KG1 (cell line): ENCODE measurements at places on chromosomes 1 and 21.
A peak's percentile ranks its signal among the peaks of the same experiment; 100 is the strongest.

- no peak for DNase-seq
Measured at GRCh38 chr1:44720281-44720680, 10.7 kb downstream of the RNU5D-1 start.

DNA sequence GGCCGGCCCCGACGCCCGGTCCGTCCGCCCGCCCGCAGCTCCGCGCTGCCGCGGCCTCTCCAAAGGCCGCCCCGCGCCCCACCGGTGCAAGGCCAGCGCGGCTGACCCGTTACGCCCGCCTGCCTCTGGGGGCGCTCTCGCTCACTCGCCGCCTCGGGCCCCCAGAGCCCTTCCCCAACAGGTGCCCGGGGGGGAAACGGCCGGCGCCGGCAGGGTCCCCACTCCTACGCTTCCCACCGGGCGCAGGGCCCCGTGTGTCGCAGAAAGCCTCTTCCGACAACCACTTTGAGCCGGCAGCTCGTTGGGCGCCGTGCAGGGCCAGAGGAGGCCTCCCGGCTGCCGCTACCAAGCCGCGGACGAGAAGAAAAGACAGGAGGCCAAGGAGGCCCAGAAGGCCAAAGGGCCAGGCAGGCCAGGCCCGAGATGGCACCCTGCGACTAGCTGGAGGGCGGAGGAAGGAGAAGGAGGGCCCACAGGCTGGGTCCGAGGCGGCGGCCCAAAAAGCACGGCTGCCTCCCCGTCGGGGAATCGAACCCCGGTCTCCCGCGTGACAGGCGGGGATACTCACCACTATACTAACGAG is 64.9 kb upstream of the FCGR2A start:
- no peak for DNase-seq

DNA sequence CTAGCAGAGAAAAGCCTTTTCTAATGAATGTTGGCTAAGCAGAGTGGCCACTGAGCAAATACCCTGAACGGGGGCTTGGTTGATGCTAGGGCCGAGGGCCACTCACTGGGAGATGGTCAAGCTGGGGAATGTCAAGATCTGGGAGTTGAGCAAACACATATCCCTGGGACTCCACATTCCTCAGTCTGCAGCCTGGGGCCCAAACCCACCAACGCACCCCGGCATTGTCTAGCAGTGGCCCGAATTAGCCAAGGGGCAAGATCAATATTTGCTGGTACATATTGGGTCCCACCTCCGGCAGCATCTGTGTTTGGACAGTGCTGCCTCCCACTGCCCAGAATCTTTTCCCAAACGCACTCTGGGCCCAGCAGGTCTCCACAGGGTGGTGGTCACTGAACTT is 144.1 kb downstream of the TRABD2B start:
- DNase-seq = no peak

DNA sequence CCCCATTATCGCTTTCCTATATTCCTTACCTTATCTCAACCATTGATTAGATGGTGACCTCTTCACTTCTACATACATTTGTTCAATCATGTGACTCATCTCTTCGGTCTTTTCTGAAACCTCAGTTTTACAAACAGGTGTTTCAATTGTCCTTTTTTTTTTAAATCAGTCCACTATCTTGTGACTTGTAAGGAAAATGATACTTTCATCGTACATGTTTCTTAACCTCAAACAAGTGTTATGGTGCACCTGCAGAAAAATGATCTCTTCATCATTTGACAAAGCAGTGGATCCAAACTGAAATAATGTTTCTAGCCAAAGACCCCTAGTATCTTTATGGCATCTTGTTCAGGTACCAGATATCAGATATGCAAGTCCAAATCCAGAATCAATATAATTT is 1157.2 kb downstream of the MRPL39 start:
- no peak for DNase-seq

GRCh38 chr1:236979149-236979900 is 24.9 kb downstream of the MT1HL1 start:
- DNase-seq = no peak

DNA sequence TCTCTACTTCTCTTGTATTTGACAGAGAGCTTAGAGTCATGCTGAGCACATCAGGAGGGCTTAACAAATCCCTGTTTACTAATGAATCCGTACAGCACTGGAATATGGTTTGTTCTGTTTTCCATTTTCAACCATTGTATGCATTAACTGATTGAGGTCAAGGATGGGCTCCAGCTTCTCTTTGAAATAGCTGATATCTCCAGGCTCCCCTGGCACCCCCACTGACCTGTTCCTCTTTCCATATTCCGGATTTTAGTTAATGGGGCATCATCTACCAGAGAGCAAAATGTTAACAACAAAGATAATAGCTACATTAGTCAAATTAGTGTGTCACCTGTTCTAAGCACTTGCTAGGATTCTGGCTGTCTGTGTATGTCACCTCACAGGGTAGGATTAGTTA is 57.6 kb downstream of the NENF start:
- DNase-seq = no peak

DNA sequence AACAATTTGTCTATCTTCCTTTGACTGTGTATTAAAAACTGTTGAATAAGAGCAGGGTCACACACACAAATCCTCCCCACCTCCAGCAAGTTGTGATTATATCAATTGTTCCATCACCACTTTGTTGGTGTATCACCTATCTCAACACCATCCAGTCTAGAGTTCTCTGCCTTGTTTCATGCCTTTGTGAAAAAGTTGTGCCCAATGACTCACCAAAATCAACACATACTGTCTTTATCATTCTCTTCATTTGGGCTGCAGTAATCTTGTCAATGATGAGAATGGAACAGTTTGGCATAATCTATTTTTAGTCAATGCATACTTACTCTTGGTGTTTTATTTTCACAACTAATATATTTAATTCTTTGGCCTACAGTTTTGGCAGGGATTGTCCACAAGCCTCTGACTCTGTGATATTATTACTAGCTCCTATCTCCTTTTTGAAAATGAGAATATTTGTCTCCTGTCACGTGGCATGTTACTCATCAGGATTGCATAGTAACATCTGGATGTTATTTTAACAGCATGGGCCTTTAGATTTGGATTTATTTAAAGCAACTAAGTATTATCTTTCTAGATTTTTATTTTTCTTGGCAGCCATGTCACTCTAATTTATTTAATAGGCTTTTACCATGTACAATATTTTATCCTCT is 5.1 kb downstream of the C1orf87 start:
- no peak for DNase-seq

GRCh38 chr1:160996178-160996577 is 24.8 kb downstream of the F11R start:
- DNase-seq = no peak

DNA sequence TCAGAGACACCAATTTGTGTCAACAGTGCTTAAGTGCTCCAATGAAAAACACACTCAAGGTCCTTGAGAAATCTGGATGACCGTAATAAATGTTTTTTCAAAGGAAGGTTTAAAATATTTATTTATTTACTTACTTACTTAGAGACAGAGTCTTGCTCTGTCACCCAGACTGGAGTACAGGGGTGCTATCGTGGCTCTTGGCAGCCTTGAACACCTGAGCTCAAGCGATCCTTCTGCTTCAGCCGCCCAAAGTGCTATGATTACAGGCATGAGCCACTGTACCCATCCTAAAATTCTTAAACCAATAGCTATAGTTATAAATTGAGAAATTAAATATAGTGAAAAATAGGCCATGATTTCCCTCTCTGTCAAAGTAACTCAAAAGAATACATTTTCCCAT is 17.3 kb upstream of the ERICH3 start:
- no peak for DNase-seq

DNA sequence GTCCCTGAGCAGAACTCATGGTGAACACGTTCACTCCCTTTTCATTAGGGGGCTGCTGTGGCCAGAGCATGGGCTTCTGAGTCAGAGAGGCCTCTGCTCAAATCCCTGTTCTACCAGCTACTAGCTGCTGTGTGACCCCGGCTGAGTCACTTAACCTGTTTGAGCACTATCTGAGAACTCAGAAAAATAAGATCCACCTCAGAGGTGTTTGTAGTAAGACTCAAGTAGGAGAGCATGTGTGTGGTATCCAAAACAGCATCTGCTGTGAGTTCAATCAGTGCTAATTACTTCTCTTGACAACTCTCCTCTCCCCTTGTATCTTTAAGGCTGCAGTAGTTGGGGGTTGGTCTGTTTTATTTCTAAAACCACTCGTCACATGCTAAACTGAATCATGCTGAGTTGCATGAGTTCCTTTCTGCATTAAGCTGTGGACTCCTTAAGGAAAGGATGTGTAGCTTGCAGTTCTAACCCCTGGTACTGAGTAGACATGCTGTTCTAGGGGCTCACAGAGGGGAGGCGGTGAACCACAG is 39.7 kb upstream of the JUN start:
- DNase-seq = no peak

DNA sequence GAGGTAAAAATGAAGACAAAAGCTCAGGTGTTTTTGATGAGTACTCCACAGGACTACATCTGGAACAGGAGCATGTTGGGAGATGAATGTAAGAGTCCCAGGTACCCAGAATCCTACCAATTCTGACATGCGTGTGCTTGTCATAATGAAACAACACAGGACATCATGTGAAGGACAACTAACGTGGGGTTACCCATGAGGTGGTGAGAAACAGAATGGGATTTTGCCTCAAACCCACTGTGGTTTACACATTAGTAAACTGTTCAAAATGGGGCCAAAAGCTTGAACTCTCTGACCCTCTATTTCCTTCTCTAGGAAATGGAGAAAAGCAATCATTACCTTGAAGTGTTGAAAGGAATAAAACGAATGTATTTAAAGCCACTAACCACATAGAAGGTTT is 266.2 kb downstream of the RGS7 start:
- DNase-seq = no peak

- no peak for DNase-seq
Measured at GRCh38 chr1:6801966-6802365, 16.7 kb downstream of the CAMTA1 start.

- DNase-seq = no peak
Measured at GRCh38 chr1:213291526-213291925, 240.5 kb downstream of the RPS6KC1 start.

DNA sequence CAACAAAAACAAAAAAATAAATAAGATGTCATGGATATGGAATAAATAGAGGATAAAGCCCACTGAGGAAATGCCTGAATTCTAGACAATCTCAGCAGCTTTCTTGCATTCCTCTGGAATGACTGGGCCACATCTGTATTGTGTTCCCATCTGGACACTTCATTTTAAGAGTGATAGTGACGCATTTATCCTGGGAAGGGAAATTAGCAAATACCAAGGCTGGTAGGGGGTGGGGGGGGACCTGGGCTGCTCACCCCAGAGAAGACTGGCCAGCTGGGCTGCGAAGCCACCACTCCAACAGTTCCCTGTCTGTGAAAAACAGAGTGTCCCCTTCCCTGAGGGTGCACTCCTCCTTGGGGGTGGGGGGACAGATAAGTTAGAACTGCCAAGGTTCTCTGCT is 106.3 kb downstream of the HIVEP3 start:
- no peak for DNase-seq

GRCh38 chr1:180530501-180530900 is 28.1 kb upstream of the ACBD6 start:
- no peak for DNase-seq

GRCh38 chr1:83692524-83693381 is 306.2 kb downstream of the TTLL7 start:
- DNase-seq = peak; percentile 14

DNA sequence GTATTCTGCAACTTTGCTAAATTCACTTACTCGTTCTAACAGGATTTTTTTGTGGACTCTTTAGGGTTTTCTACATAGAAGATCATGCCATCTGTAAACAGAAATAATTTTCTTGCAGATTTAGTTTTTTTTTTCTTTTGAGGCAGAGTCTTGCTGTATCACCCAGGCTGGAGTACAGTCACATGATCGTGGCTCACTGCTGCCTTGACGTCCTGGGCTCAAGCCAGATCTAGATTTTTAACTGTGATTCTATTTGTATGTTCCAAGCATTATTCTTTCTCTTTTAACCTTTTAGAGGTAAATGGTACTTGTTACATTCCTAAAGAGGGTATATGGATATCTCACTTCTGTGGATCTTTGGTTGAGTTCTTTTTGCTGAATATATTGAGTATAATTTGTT is 18.6 kb downstream of the FABP3 start:
- DNase-seq = no peak

GRCh38 chr1:1098681-1099421 is 17.0 kb downstream of the C1orf159 start:
- no peak for DNase-seq

DNA sequence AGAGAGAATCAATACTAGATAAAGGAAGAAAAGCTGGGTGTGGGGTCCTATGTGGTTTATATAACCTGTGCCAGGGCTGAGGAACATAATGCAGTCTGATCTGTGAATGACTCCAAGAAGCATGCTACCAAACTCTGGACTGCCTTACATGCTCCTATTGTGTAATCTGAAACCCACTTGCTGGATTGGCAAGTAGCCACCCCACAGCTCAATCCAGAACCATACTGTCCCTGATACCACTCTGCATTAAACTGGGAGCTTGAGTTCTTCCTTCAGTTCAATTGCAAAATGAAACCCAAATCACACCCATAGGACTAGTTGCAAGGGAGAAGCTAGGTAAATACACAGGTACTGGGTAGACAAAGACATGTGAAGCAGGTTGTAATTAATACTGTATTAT is 115.4 kb upstream of the NEGR1 start:
- no peak for DNase-seq

- no peak for DNase-seq
Measured at GRCh38 chr1:40353082-40353481, 20.4 kb upstream of the SMAP2 start.

- no peak for DNase-seq
Measured at GRCh38 chr1:210558302-210558701, 229.6 kb downstream of the HHAT start.
